Activated CD4-positive, alpha-beta T cell treated with anti-CD3 and anti-CD28 coated beads, Interleukin-2, amount 50 U/mL, for 24 hours (primary cell): ENCODE measurements at places on chromosomes 5 and 9.

GRCh38 chr9:79637177-79637925 lies 65.6 kb downstream of the TLE4 start:
- DNase-seq, result no peak

GRCh38 chr5:128241051-128241695 lies 157.6 kb downstream of the SLC12A2 start:
- DNase-seq, result no peak

GRCh38 chr5:111367115-111367514 lies 142.9 kb downstream of the CAMK4 start:
- DNase-seq, result no peak

DNA sequence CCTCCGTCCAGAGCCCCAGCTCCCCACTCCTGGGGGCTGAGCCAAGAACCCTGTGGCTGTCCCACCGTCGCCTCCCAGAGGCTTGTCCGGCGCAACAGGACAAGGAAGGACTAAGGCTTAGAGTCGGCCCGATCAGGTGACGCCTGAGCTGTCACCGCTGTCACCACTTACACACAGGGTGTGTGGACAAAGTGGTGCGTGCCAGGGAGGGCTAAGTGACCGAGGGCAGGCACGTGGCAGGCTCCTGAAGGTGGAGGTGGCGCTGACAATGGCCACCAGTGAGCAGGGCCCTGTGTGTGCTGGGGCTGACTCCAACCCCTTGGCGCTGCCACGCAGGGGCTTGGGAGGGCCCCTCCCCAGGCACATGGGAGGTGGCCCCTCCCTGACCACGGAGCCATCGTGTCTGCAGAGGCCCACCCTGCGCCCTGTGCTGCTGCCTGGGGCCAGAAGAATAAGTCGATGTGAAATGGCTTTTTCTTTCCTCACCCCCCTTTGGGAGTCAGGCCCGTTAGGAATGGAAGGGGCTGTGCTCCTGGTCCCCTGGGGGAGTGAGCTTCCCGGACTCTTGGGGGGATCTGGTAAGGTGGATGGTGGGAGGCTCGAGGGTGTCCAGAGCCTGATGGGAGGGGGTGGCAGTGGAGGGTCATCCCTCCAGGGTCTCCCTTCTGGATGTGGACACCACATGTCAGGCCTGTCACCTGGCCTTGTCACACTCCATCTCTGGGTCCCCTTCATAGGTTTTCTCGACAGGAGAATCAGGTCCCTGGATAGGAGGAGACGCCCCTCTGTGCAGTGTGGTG lies 2.6 kb upstream of the GPSM1 start:
- no peak for DNase-seq

DNA sequence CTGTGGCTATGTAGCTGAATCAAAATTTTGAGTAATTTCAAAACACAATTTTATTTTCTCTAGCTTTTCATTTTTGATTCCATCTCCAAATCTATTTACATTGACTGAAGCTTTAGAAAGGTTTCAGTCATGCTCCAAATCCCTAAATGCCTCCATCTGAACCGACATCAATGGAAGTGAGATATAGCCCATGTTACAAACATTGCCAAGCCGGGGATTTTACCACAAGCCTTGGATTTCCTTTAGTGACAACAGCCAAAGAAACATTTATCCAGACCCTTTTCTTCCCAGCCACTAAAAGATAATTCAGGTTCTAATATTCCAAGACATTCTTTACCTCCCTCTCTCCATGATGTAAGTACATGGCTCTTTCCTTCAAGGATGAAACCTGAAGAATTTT lies 1087.7 kb upstream of the SEMA6A start:
- no peak for DNase-seq

DNA sequence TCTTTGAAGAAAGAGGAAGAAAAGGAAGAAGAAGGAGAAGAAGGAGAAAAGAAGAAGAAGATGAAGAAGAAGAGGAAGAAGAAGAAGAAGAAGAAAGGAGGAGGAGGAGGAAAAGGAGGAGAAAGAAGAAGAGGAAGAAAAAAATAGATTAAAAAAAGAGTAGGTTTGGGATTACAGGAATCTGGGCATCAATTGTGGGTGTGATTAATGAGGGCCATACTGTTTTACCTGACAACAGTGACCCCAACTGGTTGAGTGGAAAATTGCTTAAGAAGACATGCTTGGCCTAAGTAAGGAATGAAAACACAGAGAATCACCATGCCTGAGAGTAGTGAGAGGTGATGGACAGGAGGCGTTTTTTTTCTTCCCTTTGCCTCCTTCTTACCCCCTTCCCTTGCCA lies 114.6 kb downstream of the FAM170A start:
- DNase-seq, result peak; percentile 1

GRCh38 chr5:86640998-86641397 lies 23.3 kb downstream of the COX7C start:
- DNase-seq, result no peak

DNA sequence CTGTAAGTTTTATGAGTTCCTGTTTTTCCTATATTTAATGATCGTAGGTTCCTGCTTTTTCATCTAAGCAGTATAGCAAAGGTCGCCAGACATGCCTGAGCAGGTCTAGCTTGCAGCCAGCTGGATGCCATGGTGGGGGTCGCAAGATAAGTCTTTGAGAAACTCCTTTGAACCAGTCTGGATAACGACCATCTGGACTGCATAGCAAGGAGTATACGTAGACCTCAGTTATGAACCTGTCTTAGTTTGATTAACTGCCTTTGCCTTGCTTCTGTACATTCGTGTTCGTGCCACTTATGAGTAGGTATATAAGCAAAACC lies 8.4 kb upstream of the SPATA31E1 start:
- DNase-seq, result no peak

GRCh38 chr9:89706731-89707191 lies 101.9 kb downstream of the GADD45G start:
- DNase-seq, result no peak

- DNase-seq, result no peak
Measured at GRCh38 chr5:92594031-92594430, 987.0 kb downstream of the NR2F1-AS1 start.

DNA sequence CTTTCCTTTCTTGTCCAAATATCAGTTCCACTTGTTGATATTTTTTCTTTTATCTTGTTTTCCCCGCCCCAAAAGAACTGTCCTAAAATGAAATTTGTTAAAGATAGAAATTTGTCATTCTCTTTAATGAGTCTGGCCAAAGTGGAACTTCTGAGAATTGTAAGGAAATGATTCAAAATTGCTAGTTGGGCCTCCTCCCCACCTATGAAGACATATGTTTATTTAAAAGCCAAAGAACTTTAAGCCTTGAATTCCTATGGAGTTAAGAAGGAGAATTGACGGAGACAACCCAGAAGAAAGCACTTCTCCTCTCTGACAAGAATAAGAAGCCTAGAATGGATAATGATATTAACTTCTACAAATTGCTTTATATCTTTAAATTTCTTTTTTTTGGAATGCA lies 59.1 kb upstream of the ALDH1A1 start:
- DNase-seq, result no peak

GRCh38 chr5:54360089-54360488 lies 49.7 kb upstream of the ARL15 start:
- DNase-seq, result no peak

DNA sequence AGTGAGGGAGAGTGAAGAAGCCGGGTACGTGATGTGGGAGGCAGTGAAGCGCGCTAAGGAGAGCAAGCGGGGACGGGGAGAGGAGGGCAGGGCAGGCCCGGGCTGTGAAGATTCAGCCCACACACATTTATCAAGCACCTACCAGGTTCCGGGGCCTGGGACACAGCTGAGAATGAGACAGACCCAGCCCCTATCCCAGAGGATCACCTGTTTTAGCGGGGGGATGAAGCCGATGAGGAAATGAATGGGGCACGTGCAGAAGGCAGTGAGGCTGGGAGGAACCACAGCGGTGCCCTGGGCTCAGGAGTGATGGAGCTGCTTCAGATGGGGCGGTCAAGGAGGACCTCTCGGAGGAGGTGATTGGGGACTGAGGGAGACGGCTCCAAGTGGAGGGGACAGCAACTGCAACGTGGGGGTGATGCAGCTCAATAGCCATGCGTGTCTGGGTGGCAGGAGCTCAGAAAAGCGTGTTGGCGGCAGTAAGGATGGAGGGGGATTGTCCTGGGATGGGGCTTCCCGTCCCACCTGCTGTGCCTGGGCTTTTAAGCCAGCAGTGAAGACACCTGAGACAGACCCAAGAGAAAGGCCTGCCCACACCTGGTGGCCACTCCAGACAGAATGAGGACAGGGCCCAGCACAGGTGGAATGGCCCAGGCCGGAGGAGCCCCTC lies 77.5 kb upstream of the UNC5A start:
- no peak for DNase-seq

DNA sequence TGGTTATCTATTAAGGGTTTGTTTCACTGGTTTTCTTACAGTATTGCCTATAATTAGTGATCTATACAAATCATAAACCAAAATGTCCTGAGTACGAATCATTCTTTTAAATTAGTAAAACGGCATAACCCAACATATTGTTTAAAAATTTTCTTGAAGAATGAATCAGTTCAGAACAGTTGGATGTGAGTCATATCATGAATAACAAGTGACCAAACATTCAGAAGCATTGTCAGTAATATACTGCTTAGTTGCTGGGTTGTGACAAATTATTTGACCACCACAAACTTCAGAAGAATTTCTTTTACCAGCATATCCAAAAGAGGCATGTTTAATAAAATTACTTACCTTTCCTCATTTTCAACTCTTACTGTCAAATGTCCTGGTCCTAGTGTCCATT lies 111.2 kb downstream of the UNC13B start:
- no peak for DNase-seq

- DNase-seq, result no peak
Measured at GRCh38 chr9:96251451-96251850, 50.5 kb downstream of the HSD17B3 start.

DNA sequence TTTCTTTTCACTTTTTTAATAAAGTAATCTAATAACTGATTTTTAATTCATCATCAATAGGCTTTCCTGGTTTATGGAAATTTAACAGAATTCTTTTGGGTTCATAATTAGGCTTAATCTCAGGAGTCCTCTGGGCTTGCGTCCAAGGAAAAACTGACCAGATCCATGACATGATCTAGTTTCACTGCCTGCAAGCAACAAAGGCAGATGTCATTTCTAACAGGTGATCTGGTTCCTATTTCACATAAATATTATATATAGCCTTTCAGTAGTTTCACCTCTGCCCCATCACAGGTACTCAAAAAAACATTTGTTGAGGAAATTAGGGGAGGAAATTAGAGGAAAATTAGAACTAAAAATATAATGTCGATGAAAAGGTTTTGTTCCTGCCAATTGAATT lies 126.4 kb downstream of the FBXL17 start:
- DNase-seq, result no peak

DNA sequence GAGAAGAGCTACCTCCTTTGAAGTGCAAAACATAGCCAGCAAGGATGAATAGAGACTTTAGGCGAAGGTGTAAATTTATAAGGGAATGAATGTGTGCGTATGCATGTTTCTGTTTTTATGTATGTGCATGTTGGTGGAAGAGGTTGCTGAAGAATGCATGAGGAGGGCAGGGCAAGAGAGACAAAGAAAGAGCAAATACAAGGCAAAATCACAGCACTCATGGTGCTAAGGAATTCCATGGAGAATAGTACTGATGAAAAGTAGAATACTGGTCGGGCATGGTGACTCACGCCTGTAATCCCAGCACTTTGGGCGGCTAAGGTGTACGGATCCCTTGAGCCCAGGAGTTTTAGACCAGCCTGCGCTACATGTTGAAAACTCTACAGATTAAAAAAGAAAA lies 762.1 kb upstream of the PTPRD start:
- no peak for DNase-seq

GRCh38 chr5:26486631-26487030 lies 551.8 kb downstream of the CDH9 start:
- DNase-seq, result no peak

- DNase-seq, result no peak
Measured at GRCh38 chr5:114361724-114362196, at the start of gene KCNN2. Gene KCNN2, plus strand, starts transcription at chr5:114362070. Its CDS starts 70 bp downstream, at chr5:114362140.

GRCh38 chr9:76608575-76609273 lies 149.7 kb downstream of the GCNT1 start:
- no peak for DNase-seq

- no peak for DNase-seq
Measured at GRCh38 chr5:121913418-121913817, 48.4 kb upstream of the SRFBP1 start.

- no peak for DNase-seq
Measured at GRCh38 chr5:124021066-124021641, 509.2 kb downstream of the CSNK1G3 start.

DNA sequence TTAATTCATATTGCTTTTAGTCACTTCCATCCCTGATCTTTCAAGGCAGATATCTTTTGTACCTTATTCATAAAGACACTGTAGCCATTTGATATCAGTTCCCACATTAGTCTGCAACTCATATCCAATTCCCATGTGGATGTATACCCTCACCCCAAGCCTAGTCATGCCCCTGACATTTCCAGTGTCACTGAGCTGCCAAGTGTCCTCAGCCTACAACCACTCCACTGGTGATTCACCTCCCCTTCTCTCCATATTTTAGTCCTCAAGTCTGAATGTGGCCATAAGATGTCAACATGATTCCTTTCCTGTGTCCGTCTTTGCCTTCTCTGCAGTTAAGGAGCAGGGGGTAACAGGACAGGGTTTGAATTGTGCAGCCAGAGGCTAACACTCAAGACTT lies 346.9 kb downstream of the RAB3C start:
- no peak for DNase-seq

GRCh38 chr9:14769230-14769571 lies 46.7 kb upstream of the CER1 start:
- DNase-seq, result no peak

DNA sequence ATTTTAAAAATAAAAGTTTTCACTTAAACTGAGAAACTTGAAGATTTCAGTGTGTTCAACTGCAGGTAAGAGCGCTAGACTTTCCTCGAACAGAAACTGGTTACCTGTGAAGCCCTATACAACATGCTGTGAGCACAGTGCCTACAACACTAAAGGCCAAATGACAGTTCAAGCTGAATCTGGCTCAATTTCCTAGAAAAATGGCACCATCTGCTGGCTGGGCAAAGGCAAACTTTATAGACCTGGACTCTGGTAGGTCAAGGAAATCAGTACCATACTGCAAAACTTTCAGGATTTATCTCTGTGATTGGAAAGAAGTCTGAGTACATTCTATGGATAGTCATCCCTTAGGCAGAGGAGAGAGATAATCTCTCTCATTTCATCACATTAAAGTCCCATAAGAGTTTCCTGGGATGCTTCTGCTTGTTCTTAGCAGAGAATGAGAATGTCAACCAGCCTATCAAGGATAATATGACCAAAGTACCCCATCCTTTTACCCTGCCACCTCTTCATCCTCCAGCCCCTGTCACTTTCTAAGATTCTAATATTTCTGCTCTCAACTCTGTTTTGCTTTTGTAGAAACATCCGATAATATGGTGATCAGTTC lies 31.8 kb upstream of the FOXB2 start:
- DNase-seq, result no peak

DNA sequence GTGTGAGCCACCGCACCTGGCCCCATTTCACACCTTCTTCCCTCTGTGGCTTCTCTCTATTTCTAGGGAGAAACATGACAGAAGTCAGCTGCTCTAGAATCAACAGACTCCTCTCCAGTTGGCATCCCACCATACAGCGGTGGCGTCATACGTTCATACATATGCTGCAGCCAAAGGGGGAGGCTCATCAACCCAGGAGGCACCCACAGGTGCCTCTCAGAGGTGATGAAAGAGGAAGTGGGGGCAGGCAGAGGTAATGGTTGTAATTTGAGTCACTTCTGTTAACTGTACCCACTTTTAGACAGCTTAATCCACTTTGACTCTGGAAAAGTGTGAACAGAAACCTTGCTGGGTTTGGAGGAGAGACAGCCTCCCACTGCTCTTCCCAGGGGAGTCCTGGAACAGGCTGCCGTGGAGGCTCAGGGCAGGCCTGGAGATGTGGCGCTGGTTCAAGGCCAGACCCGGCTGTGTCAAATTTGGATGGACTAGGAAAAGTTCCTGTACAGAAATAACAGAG lies 47.3 kb upstream of the SUB1 start:
- no peak for DNase-seq
